Stimulated activated CD4-positive, alpha-beta T cell treated with anti-CD3 and anti-CD28 coated beads, TNF-alpha, amount 100 ng/mL, for 24 hours (primary cell): ENCODE measurements at places on chromosomes 13 and 19.

DNA sequence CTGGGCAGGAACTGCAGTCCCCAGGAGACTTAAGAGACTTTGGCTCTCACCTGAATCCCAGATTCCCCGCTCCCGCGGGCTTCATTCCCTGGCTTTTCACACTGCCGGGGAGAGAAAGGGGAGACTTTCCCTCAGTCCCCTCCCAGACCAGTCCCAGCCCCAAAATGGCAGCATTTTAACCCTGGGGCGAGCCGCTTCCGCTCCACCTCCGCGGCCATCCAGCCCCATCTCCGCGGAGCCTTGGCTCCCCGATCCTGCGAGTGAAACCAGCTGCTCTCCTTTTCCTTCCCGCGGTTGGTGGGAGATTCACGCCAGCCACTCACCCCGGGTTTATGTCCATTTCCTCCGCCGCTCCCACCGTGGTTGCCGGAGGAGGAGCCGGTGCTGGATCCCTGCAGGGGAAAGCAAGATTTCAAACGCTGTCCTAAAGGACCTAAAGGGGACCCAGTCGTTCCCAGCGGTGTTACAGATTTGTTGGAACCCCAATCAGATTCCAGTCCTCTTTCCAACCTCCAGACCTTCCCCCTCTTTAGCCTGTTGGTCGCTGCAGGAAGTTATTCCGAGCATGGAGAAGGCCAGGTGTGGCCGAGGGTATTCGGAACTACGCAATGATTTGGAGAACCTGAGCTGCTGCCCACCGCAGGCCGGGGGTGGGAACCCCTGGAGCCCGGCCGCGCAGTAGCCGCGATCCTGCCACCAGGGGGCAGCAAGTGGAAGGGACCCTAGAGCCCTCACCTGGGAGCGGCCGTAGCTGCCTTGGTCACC is 3.4 kb downstream of the DMKN start:
- peak; percentile 41 for DNase-seq

DNA sequence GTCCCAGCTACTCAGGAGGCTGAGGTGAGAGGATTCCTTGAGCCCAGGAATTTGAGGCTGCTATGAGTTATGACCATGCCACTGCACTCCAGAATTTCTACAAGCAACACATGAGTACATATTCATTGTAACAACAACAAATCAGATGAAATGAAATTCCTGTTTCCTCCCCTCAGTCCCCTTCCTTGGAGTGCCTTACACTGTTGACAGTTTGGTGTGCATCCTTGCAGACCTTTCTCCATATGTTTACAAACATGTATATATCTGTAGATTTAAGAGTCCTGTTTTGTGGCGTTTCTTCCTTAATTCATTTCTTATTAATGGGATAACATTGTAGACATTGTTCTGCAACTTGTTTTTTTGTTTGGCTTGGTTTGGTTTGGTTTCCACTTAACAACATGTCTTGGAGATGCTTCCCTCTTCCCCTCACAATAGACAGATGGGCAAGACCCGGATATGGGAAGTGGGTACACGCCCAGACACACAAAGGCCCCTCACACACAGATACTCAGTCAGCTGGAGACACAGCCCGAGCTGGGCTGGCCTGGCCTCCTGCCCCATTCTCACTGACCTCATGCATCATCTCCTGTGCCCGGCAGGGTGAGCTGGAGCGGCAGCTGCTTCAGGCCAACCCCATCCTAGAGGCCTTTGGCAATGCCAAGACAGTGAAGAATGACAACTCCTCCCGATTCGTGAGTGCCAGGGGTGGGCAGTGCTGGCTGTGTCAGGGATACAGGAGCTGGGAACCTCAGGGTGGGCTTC is 21.7 kb downstream of the MYH14 start:
- no peak for DNase-seq

DNA sequence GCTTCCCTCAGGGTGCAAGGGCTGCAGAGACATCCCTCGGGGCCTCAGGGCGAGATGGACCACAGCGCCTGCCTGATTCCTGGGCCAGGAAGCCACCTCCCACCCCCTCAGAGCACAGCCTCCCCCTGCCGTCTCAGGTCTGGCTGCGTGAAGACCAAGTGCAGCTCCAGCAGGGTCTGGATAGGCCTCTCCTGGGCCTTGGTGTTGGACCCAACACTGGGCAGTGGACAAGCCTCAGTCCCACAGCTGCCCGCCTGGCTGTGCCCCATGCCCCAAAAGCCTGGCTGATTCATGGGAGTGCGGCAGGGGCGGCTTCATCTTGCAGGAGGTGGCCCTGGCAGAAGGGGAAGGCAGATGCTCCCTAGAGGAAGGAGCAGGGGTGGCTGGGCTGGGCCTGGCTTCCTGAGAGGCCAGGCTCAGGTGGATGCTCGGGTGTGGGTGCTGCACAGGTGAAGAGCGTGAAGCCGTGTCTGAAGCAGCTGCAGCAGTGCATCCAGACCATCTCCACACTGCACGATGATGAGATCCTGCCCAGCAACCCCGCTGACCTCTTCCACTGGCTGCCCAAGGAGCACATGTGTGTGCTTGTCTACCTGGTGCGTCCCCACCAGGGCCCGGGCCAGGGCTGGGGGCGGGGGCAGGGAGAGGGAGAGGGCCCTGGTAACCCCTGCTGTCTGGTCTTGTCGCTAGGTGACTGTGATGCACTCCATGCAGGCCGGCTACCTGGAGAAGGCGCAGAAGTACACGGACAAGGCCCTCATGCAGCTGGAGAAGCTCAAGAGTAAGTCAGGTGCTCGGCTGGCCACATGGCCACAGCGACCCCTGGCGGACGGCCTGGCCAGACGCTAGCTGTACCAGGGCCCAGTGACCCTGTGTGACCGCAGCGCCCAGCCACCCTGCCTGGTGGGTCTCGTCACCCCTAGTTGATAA is 21.7 kb downstream of the MAU2 start:
- DNase-seq = no peak

DNA sequence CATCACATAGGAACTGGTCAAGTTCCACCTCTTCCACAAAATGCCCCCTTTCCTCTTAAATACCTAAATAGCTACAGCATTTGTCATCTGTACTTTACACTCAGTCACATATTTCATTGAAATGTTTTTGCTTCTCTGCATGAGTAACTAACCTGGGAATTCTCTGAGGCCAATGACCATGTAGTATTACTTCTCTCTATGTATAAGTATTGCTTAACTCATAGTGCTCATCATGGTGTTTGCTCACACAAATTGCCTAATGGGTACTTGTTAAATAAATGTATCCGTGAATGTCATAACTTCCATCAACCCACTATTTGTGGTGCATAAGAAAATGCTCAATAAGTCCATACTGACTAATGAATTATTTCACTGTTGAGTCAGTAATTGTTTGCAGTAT is 115.5 kb downstream of the FGF14 start:
- no peak for DNase-seq

DNA sequence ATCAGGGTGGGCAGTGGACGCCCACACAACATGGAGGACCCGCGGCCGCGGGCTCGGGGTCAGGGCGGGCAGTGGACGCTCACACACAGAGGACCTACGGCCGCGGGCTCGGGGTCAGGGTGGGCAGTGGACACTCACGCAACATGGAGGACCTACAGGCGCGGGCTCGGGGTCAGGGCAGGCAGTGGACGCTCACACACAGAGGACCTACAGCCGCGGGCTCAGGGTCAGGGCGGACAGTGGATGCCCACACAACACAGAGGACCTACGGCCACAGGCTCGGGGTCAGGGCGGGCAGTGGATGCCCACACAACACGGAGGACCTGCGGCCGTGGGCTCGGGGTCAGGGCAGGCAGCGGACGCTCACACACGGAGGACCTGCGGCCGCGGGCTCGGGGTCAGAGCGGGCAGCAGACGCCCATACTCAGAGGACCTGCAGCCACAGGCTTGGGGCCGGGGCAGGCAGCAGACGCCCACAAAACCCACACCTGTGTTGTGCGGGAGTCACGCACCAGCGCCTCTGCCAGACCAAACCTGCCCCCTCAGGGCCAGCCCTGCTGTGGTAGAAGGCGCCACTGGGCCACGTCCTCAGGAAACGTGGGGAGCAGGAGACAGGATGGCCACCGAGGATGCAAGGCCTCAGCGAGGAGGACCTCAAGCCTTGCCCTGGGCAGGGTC is 27.6 kb upstream of the C13orf46 start:
- DNase-seq = no peak
